Stimulated activated CD4-positive, alpha-beta T cell treated with anti-CD3 and anti-CD28 coated beads, TNF-alpha, amount 100 ng/mL, for 4 hours (primary cell): ENCODE measurements at places on chromosomes 11 and 22.

- no peak for DNase-seq
Observed at GRCh38 chr11:73126804-73127480, 15.2 kb downstream of the FCHSD2 start.

GRCh38 chr22:39434243-39434653, 22.6 kb upstream of the MGAT3 start:
- no peak for DNase-seq

GRCh38 chr11:75323609-75324008, 27.9 kb downstream of the ARRB1 start:
- no peak for DNase-seq

GRCh38 chr11:31636983-31637382, 127.4 kb downstream of the ELP4 start:
- DNase-seq: no peak

DNA sequence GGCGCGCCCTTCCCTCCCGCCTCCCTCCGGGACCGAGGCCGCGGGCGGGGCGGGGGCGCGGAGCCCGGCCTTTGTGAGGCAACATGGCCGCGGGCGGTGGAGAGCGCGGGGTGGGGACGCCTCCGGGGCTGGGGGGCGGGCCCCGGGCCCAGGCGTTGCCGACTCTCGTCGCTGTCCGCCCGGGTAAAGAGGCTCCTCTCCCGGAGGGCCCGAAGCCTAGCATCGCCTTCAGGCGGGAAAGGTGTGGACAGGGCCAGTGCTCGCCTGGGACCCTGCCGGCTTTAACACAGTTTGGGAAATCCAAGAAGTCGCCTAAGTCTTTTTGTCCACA, 369 bp downstream of the DGCR8 start:
- DNase-seq: peak; percentile 60

DNA sequence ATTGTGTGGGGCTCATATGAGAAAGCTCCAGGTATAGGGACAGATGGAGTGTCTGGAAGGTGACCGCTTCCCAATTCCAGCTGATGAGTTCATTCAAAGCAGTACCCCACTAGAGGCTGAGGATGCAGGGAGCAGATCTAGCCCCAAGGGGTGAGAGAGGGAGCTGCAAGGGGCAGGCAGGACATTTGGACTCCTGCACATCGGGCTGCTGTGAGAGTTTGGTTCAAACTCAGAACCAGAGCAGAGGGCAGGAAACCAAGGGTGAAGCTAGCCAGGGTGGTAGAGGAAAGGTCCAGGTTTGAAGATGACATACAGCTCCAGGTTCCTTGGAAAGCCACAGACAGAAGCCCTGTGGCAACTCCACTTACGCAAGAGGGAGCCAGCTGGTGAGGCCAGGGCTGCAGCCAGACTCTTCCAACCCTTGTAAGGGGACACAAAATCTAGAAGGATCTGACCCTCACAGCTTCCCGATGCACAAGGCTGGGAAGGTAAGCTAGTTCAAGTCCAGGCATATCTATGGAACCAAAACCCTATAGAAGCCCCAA, 1.9 kb downstream of the CSNK2A3 start:
- DNase-seq: no peak

DNA sequence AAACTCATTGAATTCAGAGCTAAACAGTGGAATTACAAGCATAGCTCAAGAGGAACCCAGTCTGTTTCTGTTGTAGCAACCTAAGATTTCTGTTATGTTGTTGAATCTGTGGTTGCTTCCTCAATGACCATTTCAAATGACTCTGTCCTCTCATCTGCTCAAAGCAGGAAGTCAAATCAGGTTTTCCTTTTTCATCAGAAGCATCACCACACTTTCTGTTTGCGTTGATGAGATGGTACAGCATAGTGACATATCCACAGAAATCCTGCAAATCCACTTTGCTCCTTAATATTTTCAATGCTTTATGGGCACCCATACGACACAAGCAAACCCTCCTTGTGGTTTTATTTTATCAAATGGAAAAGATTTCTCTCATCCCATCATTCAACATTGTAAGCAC, 12.6 kb upstream of the UCP2 start:
- no peak for DNase-seq

DNA sequence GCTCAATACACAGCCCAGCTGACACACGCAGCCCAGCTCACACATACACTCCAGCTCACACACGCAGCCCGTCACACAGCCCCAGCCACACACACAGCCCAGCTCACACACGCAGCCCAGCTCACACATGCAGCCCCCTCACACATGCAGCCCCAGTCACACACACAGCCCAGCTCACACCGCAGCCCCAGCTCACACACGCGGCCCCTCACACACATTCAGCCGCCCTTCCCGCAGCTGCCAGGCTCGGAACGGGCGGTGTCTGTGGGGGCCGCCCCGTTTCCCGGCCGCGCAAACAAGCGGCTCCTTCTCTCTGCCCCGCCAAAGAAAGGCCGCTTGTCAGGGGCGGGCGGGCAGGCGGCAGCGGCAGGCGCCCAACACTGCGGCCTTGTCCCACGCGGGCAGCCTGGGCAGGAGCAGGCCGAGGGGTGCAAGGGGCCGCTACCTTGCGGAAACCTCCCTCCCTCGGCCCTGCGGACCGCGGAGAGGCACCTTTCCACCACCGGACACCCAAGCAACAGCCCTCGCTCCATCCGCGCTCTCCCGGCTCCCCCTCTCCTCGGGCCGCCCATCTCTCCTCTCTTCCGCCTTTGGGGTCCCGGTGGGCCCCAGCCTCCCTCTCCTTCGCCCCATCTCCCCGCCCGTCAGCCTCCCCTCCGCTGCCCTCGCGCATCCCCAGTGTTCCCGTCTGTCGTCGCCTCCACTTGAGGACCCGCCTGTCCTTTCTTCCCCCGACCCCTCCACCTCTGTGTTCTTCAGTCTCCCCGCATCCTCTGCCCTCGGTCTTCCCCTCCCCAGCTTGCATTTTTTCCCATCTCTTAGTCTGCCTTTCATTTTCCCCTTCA, 2.2 kb downstream of the PHLDB1 start:
- peak; percentile 9 for DNase-seq

- DNase-seq: no peak
Observed at GRCh38 chr11:21142007-21142406, 472.6 kb downstream of the NELL1 start.

DNA sequence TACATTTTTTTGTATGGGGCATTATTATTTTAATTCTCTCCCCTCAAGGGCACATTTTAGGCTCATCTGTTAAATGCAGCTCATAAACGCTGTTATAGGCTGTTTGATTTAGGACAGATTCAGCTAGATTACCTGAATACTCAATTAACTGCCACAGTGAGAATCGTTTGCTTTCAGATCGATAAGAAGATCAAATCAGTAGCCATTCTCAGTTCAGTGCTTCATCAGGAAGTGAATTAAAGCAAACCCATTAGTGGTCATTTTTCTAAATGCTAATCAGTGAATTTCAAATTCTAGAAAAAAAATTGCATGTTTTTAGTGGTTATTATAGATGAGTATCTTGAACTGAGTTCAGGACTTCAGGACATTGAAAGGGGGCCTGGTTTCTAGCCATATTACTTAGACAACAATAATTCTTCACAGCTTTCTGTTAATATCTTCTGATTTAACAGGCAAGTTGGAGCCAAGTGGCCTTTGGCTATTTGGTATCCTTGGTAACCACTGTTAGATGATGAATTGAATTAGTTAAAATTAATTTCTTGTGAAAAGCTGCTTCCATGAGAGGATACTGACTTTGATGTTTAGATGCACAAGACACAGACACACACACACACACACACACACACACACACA, 18.6 kb downstream of the SYT9 start:
- no peak for DNase-seq

- no peak for DNase-seq
Observed at GRCh38 chr11:81674211-81674610, 1059.5 kb downstream of the FAM181B start.

DNA sequence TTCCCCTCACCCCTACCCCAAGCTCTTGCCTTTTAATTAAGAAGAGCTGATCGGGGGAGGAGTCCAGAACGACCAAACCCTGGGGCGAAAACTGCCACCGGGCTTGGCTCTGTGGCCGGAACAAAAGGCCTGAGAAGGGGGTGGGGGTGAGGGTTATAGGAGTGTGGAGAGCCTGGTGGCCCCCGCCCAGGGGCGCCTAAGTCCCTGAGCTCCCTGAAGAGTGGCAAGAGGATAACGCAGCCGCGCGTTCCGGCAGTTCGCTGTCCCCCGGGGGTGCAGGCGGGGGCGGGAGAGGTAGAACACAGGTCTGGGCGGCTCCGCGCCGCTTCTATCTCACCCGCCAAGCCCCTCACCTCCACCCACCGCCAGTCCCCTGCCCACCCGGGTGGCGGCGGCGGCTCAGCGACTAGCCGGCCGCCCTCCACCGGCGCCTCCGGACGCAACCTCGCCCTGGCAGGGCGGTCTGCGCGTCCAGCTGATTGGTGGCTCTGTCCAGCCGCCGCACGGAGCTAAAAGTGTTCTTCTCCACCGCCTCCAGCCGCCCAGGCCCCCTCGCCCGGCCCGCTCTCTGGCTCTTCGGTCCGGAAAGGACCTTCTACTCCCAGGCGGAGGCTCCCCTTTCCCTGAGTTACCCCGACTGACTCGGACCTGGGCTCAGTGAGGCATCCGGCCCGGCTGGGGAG, 18.7 kb upstream of the BDNF start:
- DNase-seq: no peak

- no peak for DNase-seq
Observed at GRCh38 chr11:122267602-122268001, 151.6 kb upstream of the BLID start.

GRCh38 chr11:7927635-7928034, 3.4 kb downstream of the OR10A6 start:
- no peak for DNase-seq

- DNase-seq: no peak
Observed at GRCh38 chr11:31788085-31788484, 23.0 kb downstream of the PAX6 start.

DNA sequence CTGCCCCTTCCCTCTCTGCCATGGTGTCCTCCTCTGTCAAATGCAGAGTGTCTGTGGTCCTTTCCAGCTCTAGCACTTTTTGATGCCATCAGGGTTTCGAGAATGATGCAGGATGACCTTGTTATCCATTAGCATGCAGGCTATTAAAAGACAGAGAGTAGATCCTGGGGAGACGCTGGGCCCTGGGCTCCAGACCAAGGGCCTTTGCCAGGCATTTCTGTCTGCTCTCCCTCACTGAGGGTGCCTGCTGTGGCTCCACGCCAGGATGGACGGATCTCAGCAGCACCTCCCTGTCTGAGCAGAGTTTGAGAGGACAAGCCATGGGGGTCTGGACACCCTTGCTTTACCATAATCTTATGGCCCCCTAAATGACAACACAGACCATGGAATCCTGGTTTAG, 110.8 kb upstream of the CD82 start:
- DNase-seq: no peak

DNA sequence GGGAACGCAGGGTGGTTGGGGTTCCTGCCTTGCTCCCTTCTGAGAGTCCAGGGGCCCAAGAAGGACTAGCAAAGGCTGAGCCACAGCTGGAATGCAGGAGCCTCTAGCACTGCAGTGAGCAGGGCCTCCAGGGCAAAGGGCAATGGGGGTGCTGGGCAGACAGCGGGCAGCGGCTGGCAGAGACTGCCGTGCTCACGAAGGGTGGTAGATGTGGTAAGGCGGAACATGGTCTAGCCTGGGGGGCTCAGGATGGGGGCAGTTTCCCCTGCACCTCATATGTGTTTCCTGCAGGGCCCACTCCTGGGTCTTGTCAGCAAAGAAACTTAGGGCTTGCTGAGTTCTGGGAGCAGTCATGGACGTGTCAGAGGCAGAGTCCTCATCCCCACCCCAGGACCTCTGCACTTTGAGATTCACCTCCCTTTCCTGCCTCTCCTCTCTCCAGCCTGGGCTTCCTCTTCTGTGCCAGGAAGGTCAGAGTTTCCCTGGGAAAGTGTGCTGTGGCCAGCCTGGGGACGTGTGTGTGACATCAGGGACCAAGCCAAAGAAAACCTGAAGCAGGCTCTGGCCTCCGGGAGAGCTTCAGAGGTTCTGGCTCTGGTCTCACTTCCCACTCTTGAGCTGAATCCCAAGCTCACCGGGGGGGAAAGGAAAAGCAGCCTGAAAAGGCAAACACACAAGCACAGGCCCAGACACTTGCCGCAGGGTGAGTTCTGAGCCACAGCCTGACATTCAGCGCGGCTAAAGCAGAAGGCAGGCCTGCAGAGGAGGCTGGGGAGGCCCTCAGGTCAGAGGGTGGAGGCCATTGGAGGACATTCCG, 4.4 kb downstream of the MOGAT2 start:
- no peak for DNase-seq

DNA sequence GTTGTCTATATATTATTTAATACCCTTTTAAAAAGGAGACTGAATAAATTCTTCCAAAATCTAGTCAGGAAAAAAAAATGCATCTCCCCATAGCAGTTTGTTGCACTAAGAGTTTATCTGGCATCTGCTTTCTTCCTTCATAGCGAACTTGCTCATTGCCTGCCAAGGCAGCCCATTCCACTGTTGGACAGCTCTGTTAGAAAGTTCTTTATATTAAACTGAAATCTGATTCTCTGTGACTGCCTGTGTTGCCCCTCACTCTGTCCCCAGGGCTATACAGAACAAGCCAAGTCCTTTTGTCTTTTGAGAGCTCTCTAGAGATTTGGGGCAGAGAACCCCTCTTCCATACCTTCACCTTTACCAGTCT, 3.3 kb upstream of the CHRDL2 start:
- no peak for DNase-seq

DNA sequence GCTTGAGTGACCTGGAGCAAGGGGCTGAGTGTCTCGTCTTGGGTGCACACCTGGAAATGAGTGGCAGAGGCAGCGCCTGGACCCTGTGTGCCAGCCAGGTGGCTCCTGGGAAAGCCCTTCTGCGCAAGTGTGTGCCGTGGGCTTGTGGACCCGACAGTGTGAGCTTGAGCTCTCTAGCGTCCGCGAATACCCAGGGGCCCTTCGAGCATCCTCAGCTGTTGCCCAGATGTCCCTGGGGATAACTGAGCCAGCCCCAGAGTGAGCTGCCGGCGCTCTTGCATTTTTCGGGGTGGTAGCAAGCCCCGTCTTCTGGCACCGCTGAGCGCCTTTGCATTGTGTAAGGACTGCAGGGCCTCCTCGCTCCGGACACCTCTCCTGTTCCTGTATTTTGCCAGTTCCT, 399.2 kb downstream of the TBC1D22A start:
- DNase-seq: no peak

DNA sequence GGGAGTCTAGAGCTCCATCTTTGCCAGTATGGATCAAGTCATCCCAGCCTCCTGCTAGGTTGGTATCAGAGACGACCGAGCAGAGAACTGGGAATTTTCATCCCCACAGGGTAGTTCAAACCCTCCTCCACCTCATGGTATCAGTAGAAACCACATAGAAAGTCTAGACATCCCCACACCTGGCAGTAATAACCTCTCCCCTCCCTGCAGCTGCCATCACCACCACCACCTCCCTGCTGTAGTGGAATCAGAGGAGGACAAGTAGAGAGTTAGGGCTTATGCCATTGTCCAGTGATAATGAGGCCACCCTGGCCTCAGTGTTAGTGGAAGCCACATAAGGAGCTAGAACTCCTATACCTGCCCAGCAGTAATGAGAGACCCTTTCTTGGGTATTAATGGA, 34.3 kb downstream of the BTG4 start:
- no peak for DNase-seq

GRCh38 chr11:62435846-62436660, 17.2 kb downstream of the SCGB1A1 start:
- DNase-seq: no peak

GRCh38 chr11:11329062-11329806, 23.8 kb downstream of the CSNK2A3 start:
- no peak for DNase-seq
